ENCODE measurements at places on chromosomes 16 and 17. TPM values are rescaled to one million over a fixed set of nuclear protein-coding genes. Genes with fewer than 3 reads are reported as not detected.

DNA sequence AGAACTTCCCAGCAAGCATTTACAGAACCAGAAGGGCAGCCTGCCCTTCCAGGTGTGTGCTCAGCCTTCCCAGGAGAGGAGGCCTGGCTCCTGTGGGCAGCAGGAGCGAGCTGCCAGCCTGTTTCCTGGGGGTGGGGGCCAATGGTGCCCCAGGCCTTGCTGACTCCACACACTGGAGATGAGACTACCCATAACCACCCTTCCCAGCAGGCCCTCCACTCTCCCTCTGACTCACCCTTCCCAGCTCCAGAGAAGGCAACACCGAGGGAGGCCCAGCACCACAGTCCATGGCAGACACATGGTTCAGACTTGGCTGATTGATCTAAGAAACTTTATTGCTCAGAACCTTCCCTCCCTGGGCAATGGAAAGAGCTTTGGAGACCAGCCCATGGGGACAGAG lies 1.8 kb upstream of the PRSS53 start:
- DNase-seq = no peak

GRCh38 chr17:80703142-80703478 lies 158.5 kb downstream of the RPTOR start:
- DNase-seq = no peak

DNA sequence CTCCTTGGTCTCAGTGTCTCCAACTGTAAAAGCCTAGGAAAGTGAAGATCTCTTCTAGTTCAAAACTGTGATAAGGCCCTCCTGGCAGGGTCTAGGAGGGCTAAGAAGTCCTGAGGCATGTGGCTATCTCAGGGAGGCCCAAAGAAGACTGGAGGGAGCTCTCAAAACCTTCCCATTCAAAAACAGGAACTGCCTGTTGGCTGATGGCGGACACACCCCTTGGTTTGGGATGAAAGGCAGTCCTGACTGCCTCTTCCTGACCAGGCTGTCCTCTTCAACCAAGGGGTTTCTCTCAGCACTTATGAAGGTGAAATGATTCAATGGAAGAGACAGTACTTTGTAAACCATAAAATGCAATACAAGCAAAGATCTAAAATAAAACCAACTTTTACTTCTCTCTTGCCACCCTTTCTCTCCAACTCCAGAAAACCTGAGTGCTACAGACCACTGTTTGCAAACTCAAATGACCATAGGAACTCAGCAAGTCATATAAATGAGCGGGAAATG lies 4.7 kb downstream of the ZNF764 start:
- no peak for DNase-seq

DNA sequence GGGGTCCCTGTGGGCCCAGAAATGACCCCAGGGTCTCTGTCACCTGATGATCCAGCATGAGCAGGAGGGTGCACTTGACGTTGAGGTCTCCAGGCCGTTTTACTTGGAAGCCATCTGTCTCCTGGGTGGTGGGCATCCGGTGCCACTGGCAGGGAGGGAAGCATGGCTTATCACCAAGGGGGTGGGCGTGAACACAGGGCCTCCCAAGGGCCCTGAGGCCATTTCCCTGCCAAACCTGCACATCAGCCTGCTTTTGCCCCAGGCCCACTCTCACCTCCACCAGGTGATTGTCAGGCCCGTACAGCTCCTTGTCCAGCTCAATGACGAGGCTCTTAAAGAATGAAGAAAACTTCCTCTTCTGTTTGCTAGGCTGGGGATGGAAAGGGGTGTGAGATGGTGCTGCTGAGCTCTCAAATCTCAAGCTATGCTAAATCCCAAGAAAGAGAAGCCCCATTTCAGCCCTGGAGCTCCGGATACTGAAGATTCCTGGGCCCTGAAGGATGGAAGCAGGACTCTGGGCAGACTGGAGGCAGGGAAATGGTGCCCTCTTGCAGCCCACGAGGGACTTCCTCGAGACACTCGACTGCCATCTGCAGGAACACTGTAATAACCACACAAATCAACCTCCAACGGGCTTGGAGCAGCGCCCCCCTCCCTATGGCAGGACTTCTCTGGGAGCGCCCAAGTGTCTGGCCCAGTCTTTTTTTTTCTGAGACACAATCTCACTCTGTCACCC lies 7.1 kb upstream of the FTSJ3 start:
- no peak for DNase-seq

- peak; percentile 95 for DNase-seq
These were observed 60.1 kb downstream of the TEX14 start for GRCh38 chr17:58631523-58632323.

DNA sequence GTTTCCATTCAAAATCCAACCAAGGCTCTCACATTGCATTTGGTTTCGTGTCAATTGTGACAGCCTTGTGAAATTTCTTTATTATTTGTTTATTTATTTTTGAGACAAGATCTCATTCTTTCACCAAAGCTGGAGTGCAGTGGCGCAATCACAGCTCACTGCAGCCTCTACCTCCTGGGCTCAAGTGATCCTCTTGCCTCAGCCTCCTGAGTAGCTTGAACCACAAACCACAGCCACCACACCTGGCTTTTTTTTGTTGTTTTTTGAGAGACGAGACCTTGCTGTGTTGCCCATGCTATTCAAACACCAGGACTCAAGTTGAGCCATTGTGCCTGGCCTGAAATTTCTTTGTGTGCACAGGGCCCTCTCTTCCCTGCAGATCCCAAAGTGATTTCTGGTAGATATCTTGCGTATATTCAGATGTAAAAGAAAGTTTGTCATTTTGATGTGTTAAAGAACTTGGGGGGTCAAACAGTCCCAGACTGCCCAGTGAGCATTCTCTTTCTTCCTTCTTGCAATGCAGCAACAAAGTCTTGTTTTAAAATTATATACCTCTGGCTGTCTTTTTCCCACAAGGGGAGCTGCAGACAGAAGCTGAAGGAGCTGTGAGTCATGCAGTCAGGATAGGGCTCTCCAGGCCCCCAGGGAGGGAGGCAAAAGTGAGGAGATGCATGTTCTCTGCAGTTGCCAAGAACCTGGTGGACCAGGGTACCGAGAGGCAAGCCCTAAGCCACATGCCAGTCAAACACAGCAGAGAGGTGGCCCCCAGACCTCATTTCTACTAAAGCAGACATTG lies 15.5 kb upstream of the USP22 start:
- DNase-seq = no peak

- DNase-seq = no peak
These were observed 591 bp downstream of the NPW start for GRCh38 chr16:2019921-2020831.

DNA sequence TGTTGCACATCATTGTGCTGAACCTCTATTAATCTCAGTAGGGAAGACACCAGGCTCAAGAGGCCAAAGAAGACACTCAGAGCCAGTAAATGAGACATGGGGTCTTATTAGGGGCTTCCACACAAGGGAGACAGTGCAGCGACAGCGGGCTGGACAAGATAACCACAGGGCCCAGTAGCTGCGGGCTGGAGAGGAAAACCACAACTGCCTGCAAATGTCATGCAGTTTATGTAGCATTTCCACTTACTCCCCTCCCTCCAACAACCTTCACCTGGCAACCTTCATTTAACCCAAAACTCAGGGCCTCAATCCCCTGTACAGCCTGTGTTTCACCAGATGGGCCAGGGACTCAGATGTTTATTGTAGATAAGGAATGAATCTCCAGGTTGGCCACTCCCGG lies 185.6 kb downstream of the UTP18 start:
- no peak for DNase-seq

GRCh38 chr17:49557312-49558024 lies 18.2 kb upstream of the NXPH3 start:
- peak; percentile 34 for DNase-seq

GRCh38 chr16:83924686-83925085 lies 25.8 kb downstream of the MLYCD start:
- DNase-seq = peak; percentile 24

GRCh38 chr17:62911114-62911513 lies 54.9 kb upstream of the TANC2 start:
- DNase-seq = no peak

DNA sequence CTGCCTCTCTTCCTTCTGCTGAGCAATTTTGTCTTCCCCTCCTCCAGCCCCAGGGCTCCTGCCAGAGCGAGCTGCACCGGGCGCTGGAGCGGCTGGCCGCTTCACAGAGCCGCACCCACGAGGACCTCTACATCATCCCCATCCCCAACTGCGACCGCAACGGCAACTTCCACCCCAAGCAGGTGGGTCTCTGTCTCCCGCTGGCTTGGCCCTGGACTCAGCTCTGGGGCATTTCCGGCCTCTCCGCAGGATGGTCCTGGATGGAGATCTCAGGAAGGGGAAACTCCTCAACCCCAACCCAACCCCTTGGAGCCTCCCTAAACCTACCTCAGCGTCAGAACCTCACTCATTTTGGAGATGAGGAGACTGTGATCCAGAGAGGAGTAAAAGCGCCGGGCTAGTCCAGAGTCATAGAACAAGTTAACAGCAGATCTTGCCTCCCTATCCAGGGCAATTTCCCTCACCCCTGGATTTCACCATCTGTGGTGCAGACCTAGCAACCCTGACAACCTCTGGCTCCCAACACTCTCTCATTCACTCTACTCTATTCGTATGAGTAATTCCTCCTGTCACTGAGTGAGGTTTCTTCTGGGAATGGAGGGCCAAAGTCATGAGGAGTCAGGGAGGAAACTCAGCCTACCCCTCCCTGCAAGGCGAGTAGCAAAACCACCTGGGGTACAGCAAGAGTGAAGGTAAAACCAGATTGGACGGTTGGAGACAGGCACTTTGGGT lies 10.8 kb downstream of the IGFBP4 start:
- no peak for DNase-seq

GRCh38 chr16:424623-425081 lies 797 bp upstream of the RAB11FIP3 start:
- DNase-seq = peak; percentile 77

DNA sequence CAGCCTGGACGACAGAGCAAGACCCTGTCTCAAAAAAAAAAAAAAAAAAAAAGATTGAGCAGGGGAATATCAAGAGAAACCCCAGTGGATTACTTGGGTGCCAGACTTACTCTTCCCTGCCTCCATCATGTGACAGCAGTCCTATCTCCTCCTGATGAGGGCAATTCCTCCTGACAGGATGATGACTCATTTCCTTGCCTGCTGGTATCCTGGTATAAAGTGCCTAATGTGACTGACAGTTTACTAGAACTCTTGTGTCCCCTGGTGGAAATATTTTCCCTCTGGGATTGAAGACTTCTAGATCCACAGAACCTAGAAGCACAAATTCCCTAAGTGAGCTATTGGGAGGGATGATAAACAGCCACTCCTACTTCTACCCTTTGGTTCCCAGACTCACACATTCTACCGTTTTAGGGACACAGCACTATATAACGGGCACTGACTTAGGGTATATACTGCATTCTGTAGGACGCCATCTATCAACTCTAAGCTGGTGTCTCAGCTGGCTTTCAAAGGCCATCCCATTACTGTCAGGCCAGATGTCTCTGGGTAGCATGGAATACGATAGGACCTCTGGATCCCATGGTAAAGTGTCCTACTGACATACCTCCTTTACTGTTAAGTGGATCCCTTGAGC lies 114.6 kb upstream of the MED13 start:
- no peak for DNase-seq

GRCh38 chr16:56999409-57000270 lies 10.3 kb downstream of the NLRC5 start:
- no peak for DNase-seq

- DNase-seq = no peak
These were observed 36.2 kb upstream of the PPM1D start for GRCh38 chr17:60563743-60564142.

- DNase-seq = no peak
These were observed 3.3 kb downstream of the SLC6A4 start for GRCh38 chr17:30232015-30232823.

GRCh38 chr17:62805234-62805633 lies 2.9 kb downstream of the MARCHF10 start:
- no peak for DNase-seq

- no peak for DNase-seq
These were observed 386.2 kb upstream of the CCL2 start for GRCh38 chr17:33868899-33869298.

- DNase-seq = no peak
These were observed 31.7 kb downstream of the PRPSAP2 start for GRCh38 chr17:18889658-18890057.

GRCh38 chr16:86768999-86769398 lies 190.7 kb downstream of the FOXL1 start:
- no peak for DNase-seq

DNA sequence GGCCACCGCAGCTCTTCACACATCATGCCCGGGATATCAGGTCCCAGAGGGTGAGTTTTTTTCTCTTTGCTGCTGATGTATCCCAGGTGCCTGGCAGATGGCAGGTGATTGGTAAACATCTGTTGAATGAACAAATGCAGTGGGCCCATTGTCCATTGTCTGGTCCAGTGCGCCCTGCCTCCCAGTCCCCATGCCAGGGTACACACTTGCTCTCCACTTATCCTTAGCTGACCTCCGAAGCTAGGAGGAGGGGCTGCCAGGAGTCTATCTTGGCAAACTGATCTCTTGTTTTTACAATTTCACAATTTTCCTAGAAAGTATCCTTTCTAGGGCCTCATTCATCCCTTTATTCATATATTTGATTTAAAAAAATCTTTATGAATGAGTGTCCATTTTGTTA lies 196.0 kb downstream of the RAB11FIP4 start:
- DNase-seq = no peak

GRCh38 chr17:71809537-71809936 lies 311.3 kb upstream of the SOX9 start:
- no peak for DNase-seq

GRCh38 chr17:82756166-82756565 lies 4.3 kb downstream of the TBCD start:
- DNase-seq = no peak

DNA sequence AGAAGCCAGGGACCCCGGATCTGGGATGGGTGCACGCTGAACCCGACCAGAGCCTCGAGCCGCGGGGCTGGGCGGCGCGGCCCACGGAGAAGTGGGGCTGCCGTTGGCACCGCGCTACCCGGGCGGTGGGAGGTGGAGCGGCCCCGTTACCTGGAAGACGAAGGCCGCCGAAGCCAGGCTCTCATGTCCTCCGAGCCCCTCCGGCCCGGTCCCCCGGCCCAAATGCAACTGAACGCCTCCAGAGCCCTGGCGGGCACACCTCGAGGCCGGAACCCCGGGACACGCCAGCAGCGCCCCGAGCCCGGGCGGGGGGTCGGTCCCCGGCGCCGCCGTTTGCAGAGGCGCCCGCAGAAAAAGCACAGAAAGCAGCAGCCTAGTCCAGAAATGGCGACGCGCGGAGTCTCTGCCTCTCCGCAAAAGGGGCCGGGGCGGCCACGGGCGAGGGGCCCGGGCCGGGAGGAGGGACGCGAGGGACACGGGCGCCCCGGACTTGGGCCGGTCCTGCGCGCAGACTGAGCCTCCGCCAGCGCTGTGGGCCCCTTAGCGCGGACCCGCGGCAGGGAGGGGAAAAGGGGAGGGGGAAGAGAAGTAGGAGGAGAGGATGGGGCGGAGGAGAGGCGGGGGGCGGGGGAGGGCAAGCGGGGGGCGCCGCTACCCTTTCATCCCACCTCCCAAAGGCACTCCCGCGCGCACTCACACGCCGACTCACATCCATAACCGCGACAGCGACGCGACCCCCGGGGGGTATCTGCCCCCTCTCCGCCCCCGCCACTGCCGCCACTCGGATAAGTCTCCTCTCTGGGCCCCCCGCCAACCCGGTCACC lies 1.4 kb downstream of the AXIN2 start:
- no peak for DNase-seq

Gene ANKS3
- 9.1 TPM for total RNA-seq

Gene CMTM2
- total RNA-seq = 0.46 TPM

Gene NTN3
- 0.19 TPM for total RNA-seq

Gene PROCA1
- 1.3 TPM for total RNA-seq

Gene MED13
- 25.1 TPM for total RNA-seq

Gene FAM20A
- total RNA-seq = 5.0 TPM

Gene CACNG1
- total RNA-seq = not detected

Gene MYL4
- 219 TPM for total RNA-seq

Gene CES3
- 2.0 TPM for total RNA-seq

Gene PRR35
- not detected for total RNA-seq

Gene KRT25
- not detected for total RNA-seq
